ENCODE measurements at places on chromosomes 12 and 14.

DNA sequence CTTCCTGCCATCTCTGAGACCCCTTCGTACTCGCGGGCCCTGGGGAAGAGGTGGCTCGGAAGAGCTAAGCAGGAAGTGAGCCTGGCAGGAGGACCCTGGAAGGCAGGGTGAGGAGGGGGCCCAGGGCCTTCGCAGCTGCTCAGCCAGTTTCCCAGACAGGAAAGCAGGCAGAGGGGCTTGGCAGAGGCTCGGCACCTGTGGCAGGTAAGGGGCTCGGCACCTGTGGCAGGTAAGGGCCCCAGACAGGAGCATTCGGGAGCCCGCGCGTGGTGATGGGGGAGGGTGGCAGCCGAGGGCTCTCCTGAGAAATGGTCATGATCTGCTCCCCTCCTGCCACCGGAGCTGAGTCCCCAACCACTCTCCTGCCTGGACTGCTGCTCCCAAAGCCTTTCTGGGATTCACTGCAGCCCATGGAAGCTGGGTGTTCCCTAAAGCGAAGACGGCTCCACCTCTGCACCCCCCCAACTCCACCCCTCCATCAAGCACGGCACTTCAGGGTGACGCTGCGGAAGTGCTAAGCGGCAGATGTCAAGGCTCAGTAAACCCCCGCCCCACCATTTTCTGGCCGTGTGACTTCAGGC is 63.2 kb downstream of the PRIMA1 start:
- no peak for DNase-seq

DNA sequence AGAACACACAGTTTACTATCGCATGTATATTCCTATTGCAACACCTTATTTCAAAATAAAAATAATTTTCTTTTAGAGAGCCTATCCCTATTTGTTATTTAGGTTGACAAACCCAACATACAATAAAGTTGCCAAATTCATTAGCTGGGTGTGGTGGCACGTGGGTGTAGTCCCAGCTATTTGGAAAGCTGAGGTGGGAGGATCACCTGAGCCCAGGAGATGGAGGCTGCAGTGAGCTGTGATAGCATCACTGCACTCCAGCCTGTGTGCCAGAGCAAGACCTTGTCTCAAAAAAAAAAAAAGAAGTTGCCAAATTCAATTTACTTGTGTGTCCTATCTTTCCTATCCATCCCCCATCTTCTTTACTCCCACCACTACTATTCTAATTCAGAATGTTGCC is 23.9 kb downstream of the DENND5B start:
- DNase-seq: no peak

DNA sequence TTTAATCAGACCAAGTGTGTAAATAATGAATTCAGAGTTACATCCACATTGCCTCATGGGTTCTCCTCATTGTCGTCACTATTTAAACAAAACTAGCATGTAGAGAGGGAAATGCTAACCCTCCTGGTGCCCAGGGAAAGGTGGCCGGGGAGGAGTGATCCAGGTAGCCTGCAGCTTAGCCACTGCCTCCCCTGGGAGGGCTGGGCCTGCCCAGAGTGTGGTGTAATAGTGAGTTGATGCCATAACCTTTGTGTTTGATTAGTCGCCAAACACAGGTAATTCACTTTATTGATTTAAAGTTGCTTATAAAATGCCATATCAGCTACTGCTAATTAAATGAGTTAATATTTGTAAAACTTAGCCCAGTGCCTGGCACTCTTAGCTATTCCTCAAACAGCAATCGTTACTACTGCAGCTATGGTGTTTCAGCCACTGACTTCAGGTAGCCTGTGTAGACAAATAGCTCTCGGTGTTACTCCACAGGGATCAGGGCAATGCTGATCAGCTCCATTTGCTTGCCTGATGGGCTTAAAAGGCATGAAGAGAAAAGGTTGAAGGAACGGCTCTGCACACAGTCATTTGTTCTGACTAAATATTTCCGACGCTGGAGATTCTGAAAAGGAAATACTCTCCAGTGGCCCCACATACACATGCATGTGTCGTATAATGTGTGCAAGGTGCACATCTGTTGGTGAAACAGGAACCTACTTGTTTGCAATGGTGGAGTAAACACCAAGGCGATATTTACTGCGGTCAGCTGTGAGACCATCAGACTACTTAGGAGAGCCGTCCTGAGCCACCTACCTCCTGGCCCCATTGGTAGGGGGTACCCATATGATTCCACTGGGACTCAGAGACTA is 45.7 kb upstream of the PRMT8 start:
- DNase-seq: peak; percentile 11

GRCh38 chr12:32120419-32120818 is 13.8 kb downstream of the BICD1 start:
- DNase-seq: no peak

DNA sequence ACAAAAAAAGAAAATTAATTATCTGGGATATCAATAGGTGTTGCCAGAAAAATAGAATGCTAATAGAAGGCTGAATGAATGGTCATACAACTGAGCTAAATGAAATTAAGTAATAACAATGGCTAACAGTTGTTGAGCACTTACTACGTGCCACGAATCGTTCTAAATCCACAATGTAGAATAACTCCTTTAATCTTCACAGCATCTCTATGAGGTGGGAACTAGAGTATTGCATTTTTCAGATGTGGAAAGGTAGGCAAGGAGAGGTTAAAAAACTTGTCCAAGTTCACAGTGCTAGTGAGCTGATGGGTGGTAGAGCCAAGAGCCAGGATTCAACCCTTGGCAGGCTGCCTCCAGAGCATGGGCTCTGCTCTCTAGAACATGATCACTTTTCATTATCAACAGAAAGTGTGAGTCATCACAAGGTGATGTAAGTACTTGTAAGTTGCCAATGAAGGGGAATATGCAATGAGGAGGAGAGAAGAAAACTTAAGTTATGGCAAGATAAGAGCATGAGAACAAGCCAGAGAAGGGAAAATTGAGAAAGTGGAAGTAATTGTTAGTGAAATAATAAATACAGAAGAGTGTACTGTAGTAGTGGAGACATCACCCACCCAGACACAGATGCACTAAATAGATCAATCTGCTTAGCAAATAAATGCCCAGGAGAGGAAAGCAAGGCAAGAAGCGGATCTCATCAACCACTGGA is 122.1 kb downstream of the PRKD1 start:
- peak; percentile 68 for DNase-seq

- DNase-seq: no peak
These were observed 186.4 kb downstream of the SYT10 start for GRCh38 chr12:33253178-33253577.

DNA sequence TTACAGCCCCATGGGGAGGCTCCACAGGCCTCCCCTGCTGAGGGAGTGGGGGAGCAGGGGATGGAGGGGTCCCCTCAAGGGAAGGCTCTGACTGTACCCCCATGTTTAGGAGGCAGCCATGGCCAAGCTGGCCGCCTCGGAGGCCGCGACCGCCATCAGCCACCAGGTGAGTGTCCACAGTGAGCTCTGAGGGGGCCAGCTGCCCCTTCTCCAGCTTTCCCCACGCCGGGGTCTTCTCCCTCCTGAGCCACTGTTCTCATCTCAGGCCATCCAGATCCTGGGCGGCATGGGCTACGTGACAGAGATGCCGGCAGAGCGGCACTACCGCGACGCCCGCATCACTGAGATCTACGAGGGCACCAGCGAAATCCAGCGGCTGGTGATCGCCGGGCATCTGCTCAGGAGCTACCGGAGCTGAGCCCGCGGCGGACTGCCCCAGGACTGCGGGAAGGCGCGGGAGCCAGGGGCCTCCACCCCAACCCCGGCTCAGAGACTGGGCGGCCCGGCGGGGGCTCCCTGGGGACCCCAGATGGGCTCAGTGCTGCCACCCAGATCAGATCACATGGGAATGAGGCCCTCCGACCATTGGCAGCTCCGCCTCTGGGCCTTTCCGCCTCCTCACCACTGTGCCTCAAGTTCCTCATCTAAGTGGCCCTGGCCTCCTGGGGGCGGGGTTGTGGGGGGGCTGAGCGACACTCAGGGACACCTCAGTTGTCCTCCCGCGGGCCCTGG is 13.6 kb downstream of the ACADS start:
- DNase-seq: no peak

DNA sequence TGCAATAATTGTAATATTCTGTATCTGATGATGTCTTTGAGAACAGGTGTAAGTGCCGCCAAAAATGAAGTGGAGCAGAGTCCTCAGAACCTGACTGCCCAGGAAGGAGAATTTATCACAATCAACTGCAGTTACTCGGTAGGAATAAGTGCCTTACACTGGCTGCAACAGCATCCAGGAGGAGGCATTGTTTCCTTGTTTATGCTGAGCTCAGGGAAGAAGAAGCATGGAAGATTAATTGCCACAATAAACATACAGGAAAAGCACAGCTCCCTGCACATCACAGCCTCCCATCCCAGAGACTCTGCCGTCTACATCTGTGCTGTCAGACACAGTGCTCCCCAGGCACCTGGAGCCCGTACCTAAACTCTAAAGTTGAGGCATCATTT is 268.7 kb downstream of the DAD1 start:
- no peak for DNase-seq

All from SHP77 (cell line).